Mammary epithelial cell (primary cell): ENCODE measurements at places on chromosomes 4 and X. TPM values are rescaled to one million over a fixed set of nuclear protein-coding genes. Genes with fewer than 3 reads are reported as not detected.

The ESX1 gene
- not detected in 2 replicates for total RNA-seq

The ARHGAP24 gene
- 7.3 TPM for total RNA-seq

The FAM184B gene
- total RNA-seq, result 5.5 TPM

GRCh38 chr4:76813070-76813469 is 84.9 kb downstream of the SOWAHB start:
- no peak for DNase-seq

The MEPE gene
- total RNA-seq, result not detected

The ASB11 gene
- total RNA-seq, result not detected in 2 replicates

The CAPN6 gene
- total RNA-seq, result 11.7 TPM

DNA sequence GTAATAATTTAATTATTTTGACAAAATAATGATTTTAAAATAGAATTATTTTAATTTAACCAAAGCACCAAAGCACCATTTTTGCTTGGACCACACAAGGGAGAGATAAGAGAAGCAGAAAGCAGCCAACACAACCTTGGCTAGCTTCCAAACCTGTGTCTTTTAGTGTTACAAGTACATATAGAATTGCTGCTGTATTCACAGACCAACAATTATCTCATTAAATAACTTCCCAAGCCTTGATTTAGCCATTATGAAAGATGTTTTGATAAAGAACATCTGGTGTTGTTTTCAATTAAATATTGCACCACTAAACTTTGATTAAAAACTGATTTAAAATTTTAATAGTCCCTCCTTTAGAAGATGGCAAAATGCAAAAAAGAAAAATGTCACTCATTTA is 14.0 kb upstream of the IGFBP7 start:
- no peak for DNase-seq

The GPR34 gene
- total RNA-seq, result not detected

DNA sequence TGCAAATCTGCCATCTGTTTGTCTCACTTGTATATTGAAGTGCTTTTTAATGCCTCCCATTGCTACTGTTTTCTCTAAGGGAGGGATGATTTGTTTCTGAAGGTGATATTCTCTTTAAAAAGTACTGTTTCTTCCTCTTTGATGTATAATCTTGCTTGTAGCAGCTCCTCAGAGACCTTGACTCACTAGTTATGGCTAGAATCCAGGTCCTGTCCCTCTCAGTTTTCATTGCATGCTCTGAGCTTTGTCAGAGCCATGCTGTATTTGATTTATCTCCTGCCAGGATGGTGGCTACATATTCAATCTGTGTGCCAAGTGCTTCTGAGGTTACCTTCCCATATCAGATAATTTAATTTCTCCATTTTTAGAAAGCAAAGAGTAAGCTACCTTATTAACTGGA is 56.0 kb downstream of the GLUD2 start:
- no peak for DNase-seq

DNA sequence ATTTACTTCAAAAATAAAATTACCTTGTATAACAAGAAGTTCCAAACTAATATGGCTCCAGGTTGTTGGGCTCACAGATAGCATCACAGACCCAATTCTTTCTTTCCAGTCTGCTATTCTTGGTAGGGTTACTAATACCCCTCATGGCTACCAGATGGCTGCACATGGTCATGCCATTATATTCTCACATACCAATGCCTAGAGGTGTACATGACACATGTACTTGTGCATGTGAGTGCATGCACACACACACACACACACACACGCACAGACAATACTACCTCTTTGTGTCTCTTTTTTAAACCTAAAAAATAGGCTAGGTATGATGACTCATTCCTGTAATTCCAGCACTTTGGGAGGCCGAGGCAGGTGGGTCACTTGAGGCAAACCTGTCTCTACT is 31.1 kb downstream of the FBXO8 start:
- peak; percentile 21 for DNase-seq

The MAEA gene
- 96.1 and 109 TPM in 2 replicates for total RNA-seq
